ENCODE measurements at places on chromosomes 3 and 15.

- DNase-seq = no peak
Measured at GRCh38 chr15:64693134-64693533, 82.3 kb downstream of the RBPMS2 start.

DNA sequence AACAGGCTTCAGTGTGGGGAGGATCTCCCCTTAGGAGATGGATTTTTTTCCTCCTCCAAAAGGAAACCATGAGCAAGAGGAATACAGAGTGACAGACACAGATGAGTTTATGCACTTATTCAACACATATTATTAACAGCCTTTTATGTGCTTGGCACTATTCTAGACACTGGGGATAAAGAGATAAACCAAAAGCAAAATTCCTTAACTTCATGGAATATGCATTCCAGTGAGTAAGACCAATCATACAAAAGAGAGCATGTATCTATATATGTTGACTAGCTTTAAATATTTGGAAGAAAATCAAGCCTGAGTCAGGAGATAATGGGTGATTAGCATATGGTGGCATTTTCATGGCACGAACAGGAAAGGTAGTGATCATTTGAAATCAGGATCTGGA lies 284.4 kb upstream of the RASGRP1 start:
- no peak for DNase-seq

DNA sequence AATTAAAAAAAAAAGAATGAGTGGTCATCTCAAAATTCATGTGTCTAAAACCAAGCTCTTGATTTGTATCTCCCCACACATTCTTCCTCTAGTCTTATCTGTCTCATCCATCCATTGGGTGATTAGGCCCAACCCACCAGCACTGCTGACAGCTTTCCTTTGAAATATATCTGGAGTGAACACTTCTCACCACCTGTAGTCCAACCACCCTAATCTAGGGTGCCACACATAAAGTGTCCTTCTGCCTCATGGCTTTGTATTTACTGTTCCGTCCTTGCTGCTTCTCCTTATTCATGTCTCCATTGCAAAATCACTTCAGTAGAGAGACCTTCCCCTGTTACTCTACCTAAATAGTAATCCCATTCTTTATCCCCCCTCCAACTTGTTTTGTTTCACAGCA lies 82.4 kb upstream of the PTX3 start:
- no peak for DNase-seq

- DNase-seq = no peak
Measured at GRCh38 chr3:104612218-104612617, 754.5 kb upstream of the ALCAM start.

DNA sequence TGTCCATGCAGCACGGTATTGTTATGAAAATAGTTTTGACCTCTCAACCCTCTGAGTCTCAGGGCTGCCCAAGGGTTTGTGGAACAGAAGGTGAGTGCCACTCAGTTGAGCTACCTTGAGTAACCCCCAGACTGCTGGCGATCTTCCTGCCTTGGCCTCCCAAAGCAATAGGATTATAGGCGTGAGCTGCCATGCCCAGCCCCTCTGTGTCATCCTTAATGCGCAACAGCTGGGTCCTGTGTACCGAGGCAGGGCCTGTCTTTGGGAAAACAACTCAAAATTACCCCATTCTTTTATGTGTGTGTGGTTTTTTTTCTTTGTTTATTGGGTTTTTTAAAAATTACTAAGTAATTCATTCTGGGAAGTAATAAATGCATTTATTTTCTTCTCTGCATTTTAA lies 78.3 kb upstream of the TPM1 start:
- DNase-seq = no peak

DNA sequence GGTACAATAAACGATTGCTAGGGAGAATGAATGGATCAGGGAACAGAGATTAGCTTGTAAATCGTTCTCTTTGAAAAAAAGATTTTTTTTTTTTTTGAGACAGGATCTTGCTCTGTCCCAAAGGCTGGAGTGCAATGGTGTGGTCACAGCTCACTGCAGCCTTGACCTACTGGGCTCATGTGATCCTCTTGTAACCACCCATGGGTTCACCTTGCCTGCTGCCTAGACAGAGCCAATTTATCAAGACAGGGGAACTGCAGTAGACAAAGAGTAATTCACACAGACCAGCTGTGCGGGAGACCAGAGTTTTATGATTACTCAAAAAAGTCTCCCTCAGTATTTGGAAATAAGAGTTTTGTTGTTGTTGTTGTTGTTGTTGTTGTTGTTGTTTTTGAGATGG lies 39.6 kb downstream of the METTL6 start:
- no peak for DNase-seq

DNA sequence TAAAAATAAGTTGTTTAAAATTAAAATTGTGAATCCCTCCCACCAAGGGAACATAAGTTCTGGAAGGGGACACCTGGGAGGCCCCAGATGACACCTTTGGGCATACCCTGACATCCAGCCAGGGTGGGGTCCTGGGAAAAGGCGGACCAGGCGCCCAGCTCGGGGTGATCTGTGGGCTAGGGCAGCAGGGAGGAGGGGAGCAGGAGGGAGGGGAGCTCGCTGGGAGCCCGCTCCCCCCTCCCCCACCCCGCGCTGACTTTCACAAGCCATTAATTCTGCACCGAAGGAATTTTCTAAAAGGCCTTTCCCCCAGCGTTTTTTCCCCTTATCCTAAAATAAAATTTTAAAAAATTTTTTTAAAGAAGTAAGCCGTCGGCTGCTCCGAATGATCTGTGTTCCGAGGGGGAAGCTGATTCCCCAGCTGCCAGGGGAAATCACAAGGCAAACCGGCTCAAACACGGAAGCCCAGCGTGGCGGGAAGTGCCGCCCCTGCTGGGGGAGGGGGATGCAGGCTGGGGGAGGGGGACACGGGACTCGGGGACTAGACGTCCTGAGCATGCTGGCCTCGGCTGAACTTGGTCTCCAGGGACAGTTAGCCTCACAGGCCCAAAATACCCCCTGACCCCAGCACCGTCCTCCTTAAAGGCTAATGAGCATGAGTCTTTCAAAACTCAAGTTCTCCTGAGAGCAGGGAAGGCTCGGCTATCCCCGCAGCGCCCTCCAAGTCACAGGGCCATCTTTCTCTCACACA lies 13.9 kb downstream of the PLXND1 start:
- peak; percentile 77 for DNase-seq

- no peak for DNase-seq
Measured at GRCh38 chr3:39068556-39068955, 16.7 kb downstream of the WDR48 start.

DNA sequence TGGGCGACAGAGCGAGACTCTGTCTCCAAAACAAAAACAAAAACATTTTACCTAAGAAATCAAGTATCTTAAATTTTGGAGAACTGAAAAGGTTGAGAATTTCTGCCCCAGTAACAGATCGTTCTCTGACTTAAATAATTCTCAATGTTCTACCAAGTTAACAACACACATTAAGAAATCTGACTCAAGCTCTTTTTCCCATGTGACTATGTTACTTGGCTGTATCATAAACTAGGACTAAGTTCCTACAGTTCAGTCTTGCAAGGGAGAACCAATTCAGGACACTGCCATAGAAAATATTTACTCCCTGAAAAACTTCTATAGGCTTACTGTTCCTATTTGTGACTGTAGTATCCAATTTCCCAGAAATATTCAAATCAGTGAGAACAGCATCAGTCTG lies 20.9 kb upstream of the USF3 start:
- DNase-seq = no peak

DNA sequence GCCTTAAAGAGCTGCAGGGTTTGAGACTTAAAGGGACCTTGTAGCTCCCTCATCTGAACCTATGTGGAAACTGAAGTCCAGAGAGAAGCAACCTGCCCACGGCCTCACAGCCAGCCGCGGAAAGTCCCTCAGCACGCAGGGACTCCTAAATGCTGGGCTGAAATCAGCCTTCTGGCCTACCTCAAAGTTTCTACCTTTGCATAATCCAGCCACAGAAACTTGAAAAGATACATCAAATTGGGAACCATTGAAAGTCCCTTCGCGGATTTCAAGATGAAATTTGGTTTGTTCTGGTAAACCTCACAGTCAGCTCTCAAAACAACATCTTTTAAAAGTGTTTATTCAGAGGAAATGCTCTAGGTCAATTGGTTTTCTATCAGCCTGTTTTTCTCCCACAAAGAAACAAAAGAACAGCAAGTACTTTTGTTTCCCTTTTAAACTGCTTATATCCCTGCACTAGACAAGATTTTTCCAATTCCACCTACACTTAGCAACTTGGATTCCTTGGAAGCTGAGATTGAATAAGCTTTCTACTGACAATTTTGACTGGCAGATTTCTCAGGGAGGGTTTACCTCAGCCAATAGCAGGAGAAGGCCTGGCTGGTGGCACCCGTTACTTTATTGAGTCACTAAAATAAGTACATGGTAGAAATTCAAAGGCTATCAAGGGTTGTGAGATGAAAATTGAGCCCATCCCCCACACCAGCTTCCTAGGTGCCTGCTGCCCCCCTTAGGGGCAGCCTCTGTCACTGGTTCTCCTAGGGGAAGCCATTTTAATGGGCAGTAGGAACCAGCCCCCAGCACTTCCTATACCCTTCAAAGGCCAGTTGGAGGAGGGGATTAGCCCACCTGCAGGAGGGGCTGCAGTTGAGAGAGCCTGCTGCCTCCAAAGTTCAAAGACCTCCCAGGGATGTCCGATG lies 171.2 kb downstream of the ADAMTS17 start:
- no peak for DNase-seq

GRCh38 chr3:55572816-55573215 lies 85.7 kb upstream of the WNT5A start:
- no peak for DNase-seq

DNA sequence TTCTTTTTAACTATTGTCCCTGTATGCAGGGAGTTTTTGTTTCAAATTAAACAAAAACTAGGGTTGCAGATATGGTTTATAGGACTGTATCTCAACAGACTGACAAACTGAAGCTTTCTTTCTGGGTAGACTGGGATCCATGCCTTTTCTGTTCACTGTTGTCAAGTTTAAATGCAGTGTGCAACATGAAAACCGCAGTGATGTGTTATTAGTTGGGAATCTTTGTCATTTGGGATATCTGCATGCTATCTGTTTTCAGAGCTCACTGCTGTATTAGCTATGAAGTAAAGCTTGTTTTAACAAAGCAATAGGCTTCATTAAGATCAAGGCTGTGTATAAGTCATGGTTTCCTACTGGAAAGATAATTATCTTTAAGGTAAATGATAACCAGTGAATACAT lies 21.4 kb upstream of the MCF2L2 start:
- no peak for DNase-seq

GRCh38 chr3:36707623-36708409 lies 56.5 kb downstream of the DCLK3 start:
- DNase-seq = peak; percentile 28

DNA sequence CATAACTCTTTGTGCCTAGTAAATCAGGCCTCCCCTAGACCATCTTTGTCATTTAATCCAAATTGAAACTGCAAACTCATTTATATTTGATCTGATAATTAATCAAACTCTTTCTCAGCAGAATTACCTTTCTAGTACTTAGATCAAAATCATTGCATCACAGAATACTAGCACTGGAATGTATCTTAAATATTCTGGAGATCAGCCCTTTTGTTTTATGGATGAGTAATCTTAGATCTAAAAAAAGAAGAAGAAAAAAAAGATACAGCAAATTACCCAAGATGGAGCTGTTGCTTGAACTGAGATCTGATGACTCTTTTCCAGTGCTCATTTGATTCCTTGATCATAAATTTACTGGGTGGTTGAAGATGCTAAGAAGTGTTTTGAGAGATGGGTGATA lies 47.9 kb downstream of the NAALADL2 start:
- no peak for DNase-seq

DNA sequence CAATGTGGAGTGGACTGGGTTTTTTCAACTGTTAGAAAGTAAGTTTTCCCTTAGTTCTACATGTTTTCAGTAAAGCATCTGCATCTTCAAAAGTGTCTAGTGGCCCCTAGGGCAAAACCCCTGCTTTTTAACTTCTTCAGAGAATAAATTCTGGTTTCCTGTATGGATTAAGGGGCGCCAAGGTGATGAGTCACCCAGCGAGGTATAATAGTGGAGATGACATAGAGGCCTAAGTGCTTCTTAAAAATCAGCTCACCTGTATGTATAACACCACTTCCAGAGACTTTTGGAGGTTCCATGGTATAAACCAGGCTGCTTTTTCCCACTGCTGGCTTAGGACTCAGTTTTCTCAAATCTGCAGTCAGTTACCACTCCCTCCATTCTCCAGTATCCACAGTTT lies 68.9 kb downstream of the SYN2 start:
- DNase-seq = no peak

- DNase-seq = no peak
Measured at GRCh38 chr3:124249038-124249437, 257.1 kb upstream of the ROPN1 start.

GRCh38 chr3:149058602-149059001 lies 27.7 kb downstream of the HLTF start:
- DNase-seq = no peak
